Esophagus muscularis mucosa (tissue), 4 donors: ENCODE measurements at places on chromosomes 5 and 9.

DNA sequence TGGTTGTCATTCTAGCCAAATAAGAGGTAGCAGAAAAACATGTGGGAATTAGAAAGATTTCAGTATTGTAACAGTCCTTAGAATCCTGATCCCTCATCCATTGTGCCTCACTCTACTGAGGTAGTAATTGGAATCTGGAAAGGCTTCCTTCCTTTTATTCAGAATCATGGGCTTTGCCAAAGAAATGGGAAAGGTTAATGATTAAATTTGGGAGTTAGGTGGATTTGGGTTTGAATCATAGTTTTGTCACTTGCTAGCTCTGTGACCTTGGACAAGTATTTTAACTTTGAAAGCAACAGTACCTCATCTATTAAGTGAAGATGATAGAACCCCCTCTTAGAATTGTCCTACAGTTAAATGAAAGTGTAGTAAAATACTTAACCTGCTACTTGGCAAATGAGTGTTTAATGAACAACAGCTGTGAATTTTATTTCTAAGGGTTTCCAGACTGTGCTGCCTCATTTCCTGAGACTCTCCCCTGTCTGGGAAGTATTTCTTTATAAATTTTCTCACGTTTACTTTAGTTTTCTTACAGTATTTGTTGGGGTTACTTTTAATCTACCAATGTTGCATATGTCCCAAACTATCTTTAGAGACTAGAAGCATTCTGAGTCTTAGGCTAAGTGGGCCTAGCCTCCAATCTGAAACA is 11.7 kb downstream of the SPDL1 start:
- H3K27me3 ChIP-seq: no peaks in the 10 kb centered on the region
- no peak for DNase-seq
- no peaks in the 10 kb centered on the region for H3K4me1 ChIP-seq
- H3K27ac ChIP-seq: no peak overlapping the region
- peaks cover 69% of the 10 kb centered on the region for H3K36me3 ChIP-seq

DNA sequence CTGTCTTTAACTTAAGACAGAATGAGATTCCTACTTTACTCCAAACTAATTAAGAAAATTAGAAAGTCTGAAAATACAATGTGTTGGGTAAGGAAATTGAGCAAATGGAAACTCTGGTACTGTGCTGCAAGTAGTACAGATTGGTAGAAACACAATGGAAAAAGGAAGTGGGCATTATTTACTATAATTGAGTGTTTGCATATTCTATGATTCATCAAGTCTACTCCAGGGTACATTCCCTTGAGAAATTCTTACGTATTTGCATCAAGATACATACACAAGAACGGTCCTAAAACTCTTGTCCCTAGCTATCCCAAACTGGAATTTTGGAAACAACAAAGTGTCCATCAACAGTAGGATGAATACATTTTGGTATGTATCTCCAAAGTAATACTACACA is 123.5 kb upstream of the TARS1 start:
- no peaks in the 10 kb centered on the region for H3K27me3 ChIP-seq
- no peaks in the 10 kb centered on the region for H3K36me3 ChIP-seq
- peaks cover 3% of the 10 kb centered on the region for H3K4me1 ChIP-seq
- no peak overlapping the region for H3K27ac ChIP-seq

DNA sequence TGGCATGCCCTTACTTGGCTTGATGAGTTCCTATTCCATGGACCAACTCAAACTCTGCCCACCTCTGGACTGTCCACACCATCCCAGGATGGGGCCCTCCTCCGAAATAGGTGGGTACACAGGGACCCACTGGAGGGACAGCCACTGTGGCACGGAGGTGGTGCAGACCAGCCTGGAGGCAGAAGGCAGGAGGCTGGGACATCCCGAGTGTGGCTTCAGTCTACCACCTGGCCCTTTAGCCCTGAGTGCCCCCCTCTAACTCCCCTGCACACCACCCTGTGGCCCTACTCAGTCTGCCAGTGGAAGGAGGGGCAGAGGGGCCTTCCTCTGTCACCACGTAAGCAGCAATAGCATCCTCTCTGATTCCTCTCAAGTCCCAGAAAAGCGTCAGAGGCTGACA is 3.7 kb downstream of the IL3 start:
- H3K27ac ChIP-seq: no peak overlapping the region
- H3K4me1 ChIP-seq: no peaks in the 10 kb centered on the region
- H3K27me3 ChIP-seq: no peaks in the 10 kb centered on the region
- H3K4me3 ChIP-seq: no peak overlapping the region
- DNase-seq: no peak

DNA sequence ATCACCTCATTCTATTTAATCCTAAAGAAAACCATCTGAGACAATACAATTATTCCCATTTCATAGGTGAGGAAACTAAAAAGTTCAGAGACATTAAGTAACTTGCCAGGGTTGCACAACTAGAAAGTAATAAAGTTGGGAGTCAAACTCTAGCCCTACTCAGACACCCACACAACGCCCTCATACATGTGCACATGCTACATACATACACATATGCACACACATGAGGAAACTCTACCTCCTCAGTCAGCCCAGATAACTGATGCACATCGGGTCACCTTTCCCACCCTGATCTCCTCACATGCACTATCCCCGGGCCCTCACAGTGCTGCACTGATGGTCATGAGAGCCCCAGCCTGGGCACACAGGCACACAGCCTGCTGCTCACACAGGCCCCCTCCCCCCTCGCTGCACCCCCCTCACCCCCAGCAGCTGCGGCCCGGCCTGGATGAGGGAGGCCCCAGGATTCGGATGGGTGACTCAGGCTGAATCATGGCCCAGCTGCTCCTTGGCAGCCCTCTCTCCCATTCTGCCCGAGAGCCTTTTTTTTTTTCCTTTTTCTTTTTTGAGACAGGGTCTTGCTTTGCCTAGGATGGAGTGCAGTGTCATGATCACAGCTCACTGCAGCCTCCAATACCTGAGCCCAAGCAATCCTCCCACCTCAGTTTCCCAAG is 5.0 kb upstream of the GPRIN1 start:
- no peak for DNase-seq
- H3K4me1 ChIP-seq: peaks cover 17% of the 10 kb centered on the region
- peaks cover 81% of the 10 kb centered on the region for H3K27me3 ChIP-seq
- H3K4me3 ChIP-seq: no peak overlapping the region
- no peaks in the 10 kb centered on the region for H3K36me3 ChIP-seq
- no peak overlapping the region for H3K27ac ChIP-seq

DNA sequence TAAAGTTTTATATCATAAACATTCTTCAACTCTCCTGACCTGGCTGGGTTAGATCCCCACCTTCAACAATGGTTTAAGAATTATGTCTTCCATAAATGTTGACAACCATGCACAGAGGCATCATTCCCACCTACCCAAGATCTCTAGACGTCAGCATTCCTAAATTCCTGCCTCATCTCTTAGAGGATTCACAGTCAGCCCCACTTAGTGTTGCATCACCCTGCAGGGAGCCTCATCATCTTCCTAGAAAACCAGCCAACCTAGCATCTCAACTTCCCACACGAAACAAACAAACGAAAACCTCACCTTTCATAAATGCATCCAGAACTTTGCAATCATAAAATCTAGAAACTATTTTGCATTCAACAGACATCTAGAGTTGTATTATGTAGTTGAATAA is 816.1 kb upstream of the C9orf72 start:
- no peak for DNase-seq
- H3K36me3 ChIP-seq: no peaks in the 10 kb centered on the region
- no peak overlapping the region for H3K4me3 ChIP-seq
- no peak overlapping the region for H3K27ac ChIP-seq

DNA sequence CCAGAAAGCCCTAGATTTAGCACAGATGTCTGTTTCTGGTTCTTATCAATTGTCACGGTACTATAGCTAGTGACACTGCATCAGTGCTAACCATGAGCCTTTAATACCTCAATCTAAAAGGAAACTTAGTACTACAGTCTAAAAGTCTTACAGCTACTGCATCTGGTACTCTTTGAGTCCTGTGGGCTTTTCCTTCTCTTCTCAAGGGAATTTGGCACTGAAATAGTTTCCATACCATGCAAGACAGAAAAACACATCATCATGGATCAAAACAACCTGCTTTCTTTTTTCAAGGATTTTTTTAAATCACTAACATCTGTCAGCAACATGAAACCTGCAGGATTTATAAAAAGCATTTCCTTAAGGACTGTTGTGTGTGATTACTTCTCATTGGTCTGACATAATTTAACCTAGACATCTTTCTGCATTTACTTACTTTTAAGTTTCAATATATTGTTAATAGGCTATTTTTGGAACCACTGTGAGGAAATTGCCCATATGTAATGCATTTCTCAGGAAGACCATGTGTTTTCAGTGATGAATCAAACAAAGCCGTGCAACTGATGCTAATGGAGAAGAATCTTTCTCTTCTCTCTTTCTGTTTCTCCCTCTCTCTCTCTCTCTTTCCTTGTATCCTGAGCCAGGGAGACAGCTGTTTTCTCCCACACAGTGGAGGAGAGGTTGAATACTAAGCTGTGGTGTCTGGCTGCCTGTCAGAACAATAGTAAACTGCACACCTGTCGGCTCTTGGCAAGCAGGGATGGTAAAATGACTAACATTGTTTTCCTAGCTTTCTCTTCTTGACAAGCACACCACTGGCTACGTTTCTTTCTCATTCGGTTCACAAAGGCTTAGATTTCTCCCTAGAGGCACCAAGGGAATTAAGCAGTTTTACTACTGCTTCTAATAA is 273.4 kb downstream of the CSNK1G3 start:
- H3K36me3 ChIP-seq: no peaks in the 10 kb centered on the region
- no peaks in the 10 kb centered on the region for H3K27me3 ChIP-seq
- peak overlapping the region; percentile 20 for H3K4me3 ChIP-seq
- H3K4me1 ChIP-seq: peaks cover 14% of the 10 kb centered on the region
- no peak for DNase-seq
